ENCODE measurements at places on chromosomes 5 and 9.

DNA sequence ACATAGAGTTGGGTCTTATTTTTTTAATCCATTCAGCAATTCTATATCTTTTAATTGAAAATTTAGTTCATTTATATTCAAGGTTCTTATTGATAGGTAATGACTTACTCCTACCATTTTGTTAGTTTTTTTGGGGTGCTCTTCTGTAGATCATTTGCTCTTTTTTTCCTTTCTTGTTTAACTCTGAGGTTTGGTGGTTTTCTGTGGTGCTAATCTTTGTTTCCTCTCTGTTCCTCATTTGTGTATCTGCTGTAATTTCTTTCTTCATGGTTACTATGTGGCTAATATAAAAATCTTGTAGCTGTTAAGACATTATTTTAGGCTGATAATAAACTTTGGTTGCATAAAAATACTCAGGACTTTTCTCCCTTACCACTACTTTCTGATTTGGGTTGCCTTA lies 181.6 kb upstream of the DMRTA1 start:
- DNase-seq: no peak

GRCh38 chr5:90529939-90530677 lies 724 bp upstream of the LYSMD3 start:
- peak; percentile 40 for DNase-seq

- peak; percentile 20 for DNase-seq
Measured at GRCh38 chr5:62306896-62307689, 1.1 kb downstream of the KIF2A start.

DNA sequence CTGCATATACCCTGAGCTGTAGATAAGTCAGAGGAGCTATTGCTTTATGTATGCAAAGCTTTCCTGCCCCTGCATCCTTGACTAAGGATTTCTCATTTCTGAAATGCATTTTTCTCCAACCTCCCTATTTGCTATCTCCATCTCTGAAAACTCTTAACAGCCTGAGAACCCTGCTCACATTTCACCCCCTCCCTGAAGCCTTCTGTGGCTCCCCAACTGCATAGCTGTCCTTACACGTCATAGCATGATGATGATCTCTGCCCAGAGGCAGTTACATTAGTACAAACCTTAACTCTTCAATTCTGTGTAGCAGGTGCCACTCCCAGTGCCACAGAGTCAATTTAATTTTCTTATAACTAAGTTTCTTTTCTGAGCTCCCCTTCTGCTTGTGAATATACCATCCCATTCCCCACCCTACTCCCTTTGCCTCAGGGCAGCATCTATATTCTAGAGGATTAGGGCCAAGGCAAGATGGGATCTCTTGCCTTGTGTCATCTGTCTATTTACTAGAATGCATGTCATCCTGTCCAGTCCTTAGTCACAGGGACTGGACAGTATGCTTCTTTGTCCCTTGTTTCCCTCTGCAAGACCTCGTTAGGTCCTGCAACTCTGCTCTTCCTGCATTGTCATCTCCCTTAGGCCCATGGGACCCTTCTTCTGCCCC lies 149.7 kb upstream of the SPRY4 start:
- DNase-seq: no peak

DNA sequence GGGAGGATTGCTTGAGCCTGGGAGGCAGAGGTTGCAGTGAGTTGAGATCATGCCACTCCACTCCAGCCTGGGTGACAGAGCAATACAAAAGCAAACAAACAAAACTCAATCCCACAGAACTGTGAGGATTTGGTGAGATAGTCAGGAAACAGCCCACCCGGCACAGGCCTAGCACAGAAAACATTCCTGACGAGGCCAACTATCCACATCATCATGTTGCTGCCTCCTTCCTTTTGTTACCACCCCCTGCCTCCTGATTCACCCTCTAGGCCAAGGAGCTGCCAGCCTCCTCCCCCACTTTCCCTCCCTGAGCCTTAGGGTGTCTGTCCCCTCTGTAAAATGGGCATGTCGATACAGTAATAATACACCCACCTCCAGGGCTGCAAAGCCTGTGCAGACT lies 39.0 kb downstream of the STK10 start:
- DNase-seq: no peak

- no peak for DNase-seq
Measured at GRCh38 chr5:100646011-100646410, 110.8 kb downstream of the FAM174A start.

- no peak for DNase-seq
Measured at GRCh38 chr5:40405230-40405629, 274.5 kb upstream of the PTGER4 start.

- DNase-seq: peak; percentile 88
Measured at GRCh38 chr5:1009359-1010180, 968 bp downstream of the NKD2 start.

- no peak for DNase-seq
Measured at GRCh38 chr5:101860563-101860962, 435.5 kb downstream of the SLCO4C1 start.

- no peak for DNase-seq
Measured at GRCh38 chr5:34483442-34484033, 172.6 kb upstream of the RAI14 start.

GRCh38 chr5:33311893-33312292 lies 128.9 kb upstream of the TARS1 start:
- DNase-seq: no peak

DNA sequence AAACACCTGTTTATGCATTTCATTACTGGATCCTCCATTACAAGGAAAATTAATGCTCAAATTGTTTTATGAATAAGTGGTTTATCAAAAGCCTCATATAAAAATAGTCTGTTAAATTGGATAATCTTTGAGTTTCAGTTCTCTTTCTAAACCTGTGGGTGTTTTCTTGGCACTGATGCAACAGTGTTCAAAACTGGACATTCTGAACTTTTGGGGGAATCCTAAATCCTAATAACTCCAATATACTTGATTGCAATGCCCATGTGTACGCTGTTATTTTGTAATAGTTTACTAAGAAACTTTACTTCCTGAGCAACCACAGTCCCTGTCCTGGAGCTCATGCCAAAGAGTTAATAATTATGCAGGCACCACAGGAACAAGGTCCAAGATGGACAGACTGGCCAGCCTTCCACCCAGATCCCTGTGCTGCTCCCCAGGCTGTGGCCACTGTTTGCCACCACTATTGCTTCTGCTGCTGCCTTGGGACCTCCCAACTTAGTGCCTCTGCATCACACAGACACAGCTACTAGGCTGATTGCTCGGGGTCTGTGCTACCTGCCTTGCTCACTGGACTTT lies 14.0 kb downstream of the IRGM start:
- no peak for DNase-seq

DNA sequence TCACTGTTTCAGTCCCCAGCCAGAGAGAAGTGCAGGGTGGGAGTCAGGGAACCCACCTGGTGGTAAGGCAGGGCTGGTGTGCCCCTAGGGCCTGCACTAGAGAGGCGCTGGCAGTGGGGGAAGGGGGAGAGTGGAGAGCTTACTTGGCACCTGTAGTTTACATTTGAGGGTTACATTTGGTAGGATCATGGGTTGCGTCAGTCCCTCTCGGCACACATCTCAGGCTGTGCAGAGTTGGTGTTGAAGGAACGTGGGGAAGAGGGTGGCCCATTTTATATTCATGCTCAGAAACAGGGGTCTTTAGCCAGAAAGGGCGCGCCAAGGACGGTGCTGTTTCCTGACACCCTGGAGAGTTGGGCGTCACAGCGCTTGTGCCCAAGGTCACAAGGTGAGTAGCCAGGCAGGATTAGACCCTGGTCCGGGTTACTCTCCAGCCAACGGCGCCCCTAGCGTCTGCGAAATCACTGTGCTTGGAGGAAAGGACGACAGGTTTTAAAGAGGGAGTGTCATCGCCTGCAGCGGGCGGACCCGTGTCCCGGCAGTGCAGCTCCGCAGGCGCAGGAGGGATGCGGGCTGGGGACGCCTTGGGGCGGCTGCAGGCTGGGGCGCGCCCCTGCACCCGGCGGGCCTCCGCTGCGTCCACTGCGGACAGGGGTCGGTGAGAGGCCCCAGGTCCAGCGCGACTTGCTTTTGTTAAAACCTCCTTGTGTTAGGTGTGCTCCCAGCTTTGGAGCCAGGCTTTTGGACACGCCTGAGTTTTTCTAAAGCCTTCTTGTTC lies 272.6 kb downstream of the FANCC start:
- DNase-seq: peak; percentile 37

- DNase-seq: peak; percentile 86
Measured at GRCh38 chr9:121498150-121498486, 1.5 kb downstream of the GGTA1 start.

- no peak for DNase-seq
Measured at GRCh38 chr5:169258372-169259000, 42.5 kb downstream of the SLIT3 start.

DNA sequence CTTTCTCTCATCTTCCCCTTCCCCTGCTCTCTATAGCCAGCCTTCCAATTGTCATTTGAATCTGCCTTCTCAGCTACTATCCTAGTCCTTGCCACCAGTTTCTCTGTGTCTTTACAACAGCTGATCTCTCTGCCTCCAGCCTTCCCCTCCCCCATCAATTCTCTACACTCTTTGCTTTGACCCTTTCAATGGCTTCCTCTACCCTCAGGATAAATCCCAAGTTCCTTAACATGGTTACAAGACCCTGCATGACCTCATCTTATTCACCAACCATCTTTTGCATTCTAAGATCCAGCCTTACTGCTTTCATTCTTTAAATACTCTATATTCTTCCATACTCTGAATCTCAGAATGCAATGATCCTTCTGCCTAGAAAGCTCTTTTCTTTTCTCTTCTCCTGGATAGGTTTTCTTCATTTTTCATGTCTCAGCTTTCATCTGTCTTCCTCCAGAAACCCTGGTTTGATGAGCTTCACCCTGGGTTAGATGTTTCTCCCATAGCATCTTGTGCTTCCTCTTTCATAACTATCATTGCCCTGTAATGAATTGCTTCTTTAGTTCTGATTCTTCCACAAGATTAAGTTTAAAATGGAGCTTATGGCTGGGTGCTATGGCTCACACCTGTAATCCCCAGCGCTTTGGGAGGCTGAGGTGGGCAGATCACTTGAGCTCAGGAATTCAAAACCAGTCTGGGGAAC lies 58.6 kb upstream of the ZSWIM6 start:
- no peak for DNase-seq

DNA sequence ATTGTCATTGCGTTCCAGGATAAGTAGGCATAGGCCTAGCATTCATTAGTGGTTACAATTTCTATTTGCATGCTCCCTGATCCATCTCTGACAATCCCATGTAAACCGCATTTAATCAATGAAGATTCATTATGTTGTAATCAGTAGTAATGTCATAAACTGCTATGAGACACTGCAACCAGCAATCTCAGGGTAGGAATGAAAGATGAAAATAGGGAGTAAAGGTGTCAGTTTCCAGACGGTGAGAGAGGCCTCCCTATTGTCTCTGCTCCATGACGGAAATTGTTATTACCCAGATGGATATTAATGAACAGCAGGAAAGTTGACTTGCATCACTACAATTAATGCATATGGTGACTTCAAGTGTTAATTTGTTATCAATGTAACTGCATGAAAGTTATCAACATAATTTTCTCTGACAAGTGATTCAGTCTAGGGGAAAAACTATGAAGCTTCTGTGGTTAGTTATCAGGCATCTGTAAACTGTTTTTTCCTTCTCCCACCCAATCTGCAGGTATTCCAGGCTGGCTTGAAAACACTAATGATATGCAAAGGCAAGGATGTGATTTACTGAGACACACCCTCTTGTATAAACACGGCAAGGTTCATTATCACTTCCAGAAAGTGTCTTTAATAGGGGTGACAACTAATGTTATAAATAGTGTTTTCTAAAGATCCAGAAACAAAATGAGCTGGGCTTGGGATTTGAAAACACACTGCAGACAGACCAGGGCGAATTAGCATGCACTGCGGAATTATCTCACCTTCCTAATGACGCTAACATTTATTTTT lies 73.5 kb downstream of the ZNF622 start:
- DNase-seq: no peak

DNA sequence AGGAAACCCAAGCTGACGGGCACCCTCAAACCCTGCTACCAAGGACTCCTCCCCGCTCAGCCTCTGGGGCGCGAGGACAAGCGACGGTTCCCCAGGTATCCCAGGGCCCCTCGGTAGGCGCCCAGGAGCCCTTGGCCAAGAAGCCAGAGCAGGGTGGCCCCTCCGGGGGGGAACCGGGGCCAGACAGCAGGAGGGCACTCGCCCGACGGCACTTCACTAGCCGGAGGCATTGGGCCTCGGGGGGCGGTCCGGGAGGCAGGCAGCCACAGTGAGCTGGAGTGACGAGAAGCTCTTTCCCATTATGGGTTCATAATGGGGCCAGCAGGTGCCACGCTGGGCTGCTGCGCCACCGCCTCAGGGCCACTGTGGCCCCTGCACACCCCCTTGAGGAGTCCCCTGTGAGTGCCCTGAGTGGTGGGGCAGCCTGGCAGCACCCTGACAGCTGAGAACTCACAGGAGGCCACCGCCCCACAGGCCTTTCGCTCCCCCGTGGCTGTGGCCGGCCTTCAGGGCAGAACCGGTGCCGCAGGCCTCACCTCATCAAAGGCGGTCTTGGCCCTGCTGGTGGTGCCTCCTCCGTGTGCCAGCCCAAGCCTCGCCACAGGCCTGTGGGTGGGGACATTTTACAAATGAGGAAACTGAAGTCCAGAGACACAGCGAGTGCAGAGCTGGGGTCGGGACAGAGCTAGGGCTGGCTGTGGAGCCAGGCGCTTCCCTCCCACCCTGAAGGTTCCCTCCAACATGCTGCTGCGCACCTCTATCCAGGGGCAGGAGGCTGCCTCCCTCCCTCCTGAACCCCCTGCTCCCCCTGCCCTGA lies 68.7 kb downstream of the PSMB7 start:
- DNase-seq: no peak

DNA sequence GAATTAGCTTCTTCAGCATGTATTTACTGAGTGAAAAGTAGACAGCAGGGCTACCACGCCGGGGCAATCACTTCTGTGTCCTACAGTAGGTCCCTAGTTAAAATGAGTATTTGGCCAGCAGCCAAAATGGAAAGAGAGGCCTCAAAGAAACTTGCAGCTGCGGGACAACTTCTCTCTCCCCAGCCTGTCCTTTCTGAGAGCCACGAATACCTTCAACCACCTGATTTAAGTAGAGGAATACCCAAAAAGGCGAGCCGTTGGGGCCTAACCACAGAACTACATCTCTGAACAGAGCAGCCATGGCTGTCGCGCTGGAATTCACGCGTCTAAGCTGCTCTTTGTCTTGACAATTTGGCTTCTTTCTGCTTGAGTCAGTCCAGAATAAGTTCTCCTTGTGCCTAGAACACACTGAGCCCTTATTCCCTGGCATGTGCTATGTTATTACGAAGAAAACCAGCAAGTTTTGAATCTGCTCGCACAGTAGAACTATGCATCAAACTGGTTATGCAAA lies 43.8 kb upstream of the GOLPH3 start:
- no peak for DNase-seq

GRCh38 chr9:89880161-89880560 lies 275.3 kb downstream of the GADD45G start:
- no peak for DNase-seq

- no peak for DNase-seq
Measured at GRCh38 chr5:139492700-139493192, 10.2 kb upstream of the STING1 start.

- no peak for DNase-seq
Measured at GRCh38 chr5:911601-912000, 18.9 kb downstream of the TRIP13 start.

GRCh38 chr5:20476016-20476415 lies 488.0 kb upstream of the CDH18 start:
- no peak for DNase-seq
